ENCODE measurements at places on chromosomes 5 and 9.

- no peak for DNase-seq
Observed at GRCh38 chr5:54514291-54514690, 3.3 kb upstream of the SNX18 start.

- no peak for DNase-seq
Observed at GRCh38 chr5:131386779-131387178, 122.9 kb downstream of the CDC42SE2 start.

- no peak for DNase-seq
Observed at GRCh38 chr5:82341325-82341724, 63.2 kb upstream of the RPS23 start.

GRCh38 chr5:38697013-38697412 is 140.6 kb upstream of the LIFR start:
- DNase-seq: no peak

GRCh38 chr5:21613971-21614488 is 1239.1 kb downstream of the CDH12 start:
- no peak for DNase-seq

Measured in T-helper 9 cell (primary cell).